Activated CD4-positive, alpha-beta T cell treated with anti-CD3 and anti-CD28 coated beads for 24 hours (primary cell): ENCODE measurements at places on chromosomes 11 and 22.
A peak's percentile ranks its signal among the peaks of the same experiment; 100 is the strongest.

DNA sequence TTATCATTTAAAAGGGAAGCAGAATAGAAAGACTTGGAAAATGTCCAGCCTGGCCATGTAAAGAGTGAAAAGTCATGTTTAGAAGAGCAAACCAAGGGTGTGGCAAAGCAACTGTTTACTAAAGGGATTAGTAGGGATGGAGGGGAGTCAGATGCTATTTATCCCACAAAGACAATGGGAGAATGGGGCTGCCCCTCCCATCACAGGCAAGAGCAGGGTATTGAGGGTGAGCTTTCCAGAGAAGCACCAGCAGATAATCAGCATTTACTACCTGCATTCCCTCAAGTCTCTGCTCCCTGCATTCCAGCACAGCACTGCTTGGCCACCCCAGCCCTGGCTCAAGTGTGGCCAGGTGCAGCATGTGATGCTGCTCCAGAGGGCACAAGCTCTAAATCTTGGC is 18.5 kb upstream of the QSER1 start:
- DNase-seq, result no peak

- DNase-seq, result no peak
Measured at GRCh38 chr22:17974087-17974486, 50.3 kb downstream of the MICAL3 start.

- DNase-seq, result no peak
Measured at GRCh38 chr11:64372802-64373597, 14.0 kb downstream of the RPS6KA4 start.

DNA sequence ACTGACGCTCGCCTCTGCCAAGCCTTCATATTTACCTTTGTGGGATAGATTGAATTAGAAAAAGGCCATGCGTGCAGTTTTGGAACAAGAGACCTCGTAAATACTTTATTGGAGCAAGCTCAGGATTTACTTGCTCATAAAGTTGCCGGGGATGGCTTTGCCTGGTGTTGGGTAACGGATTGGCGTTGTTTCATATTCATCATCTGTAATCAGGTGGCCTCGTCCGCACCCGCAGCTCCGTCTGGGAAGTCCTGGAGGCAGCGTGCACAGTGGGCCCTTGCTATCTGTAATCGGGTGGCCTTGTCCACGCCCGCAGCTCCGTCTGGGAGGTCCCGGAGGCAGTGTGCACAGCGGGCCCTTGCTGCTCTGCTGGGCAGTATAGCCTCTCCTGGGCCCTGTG is 1209.3 kb downstream of the BRD1 start:
- no peak for DNase-seq

DNA sequence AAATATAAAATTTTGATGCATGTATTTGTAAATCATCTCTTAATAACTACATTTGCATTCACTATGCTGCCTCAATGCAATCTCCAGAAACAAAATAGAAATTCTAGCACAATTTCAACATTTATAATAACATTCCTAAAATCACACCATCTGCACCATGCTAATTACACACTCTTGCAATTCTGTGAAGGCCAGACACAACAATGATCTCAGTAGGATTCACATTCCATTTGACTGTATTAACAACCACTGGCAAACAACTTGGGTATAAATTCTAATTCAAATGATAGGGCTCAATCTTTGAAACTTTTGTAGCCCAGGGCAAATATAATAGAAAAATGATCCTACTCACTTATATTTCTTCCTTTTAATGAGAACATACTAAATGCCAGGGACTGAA is 25.9 kb downstream of the RAB6A start:
- no peak for DNase-seq

- DNase-seq, result no peak
Measured at GRCh38 chr22:41261541-41262249, 21.0 kb upstream of the CHADL start.

DNA sequence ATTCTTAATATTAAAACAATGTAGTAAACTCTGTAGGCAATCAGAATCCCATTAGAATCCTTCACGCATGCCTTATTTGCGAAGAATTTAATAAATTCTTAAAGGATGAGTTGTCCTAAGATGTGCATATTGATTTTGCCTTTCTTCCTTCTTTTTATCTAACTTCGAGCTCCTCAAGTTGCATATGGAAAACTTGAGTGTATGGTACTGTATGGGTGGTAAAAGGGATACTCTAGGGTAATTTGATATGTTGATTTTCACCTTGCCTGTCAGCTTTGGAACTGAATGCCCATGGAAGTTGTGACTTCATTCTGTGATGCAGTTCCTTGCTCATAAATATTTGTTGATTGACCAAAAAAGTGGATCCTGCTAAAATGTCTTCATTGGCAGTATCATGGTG is 193.8 kb downstream of the DDX10 start:
- no peak for DNase-seq

- no peak for DNase-seq
Measured at GRCh38 chr22:43099095-43099494, 9.9 kb upstream of the TTLL1 start.

DNA sequence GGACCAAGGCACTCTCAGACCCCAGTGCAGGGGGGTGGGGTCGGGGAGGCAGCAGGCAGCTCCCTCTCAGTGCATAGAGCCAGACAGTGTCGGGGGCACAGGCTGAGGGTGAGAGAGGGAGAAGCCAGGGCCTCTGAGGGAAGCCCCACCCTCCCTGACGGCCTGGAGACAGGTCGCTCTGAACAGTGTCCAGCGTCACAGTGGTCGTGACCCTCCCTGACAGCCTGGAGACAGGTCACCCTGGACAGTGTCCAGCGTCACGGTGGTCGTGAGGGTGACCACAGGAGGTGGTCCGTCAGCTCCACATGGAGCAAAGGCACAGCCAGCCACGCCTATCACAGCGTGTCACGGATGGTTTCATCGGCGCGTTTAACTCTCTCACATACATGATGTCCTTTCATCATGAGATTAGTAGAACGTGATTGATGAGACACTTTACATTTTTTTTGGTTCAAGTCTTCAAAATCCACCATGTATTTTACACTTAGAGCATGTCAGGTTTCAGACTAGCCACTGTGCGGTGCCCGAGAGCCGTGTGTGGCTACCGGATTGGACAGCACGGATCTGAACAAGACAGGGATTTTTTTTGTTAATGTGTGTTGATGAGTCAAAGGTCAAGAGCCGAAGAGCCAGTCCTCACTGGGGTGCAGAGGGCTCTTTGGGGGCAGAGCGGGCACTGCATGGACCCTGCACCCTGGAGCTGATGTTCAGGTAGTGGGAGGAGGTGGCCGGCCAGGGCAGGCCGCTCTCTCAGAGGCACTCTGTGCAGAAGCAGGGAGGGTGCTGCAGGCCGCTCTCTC is 23.9 kb upstream of the PANX2 start:
- DNase-seq, result no peak

- no peak for DNase-seq
Measured at GRCh38 chr11:46984987-46985386, 48.4 kb downstream of the CSTPP1 start.

DNA sequence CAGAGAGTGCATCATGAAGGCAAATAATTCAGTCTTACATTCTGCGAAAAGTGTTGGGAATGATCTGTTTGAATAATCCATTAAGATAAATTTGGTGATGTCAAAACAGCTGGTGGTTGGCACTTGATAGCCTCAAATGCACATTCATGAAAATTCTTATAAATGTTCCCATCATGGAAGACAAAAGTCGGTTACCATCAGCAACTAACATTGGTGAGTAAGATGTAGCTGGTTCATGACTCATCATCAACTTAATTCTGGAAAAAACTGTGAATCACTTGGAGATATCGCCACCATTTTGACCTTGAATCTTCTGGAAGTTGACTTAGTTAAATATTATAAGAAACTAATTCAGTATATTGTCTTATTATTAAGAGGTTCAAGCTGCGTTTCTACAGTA is 11.2 kb downstream of the CRYBB1 start:
- no peak for DNase-seq

GRCh38 chr11:67534070-67534679 is 10.9 kb upstream of the CABP2 start:
- DNase-seq, result no peak

DNA sequence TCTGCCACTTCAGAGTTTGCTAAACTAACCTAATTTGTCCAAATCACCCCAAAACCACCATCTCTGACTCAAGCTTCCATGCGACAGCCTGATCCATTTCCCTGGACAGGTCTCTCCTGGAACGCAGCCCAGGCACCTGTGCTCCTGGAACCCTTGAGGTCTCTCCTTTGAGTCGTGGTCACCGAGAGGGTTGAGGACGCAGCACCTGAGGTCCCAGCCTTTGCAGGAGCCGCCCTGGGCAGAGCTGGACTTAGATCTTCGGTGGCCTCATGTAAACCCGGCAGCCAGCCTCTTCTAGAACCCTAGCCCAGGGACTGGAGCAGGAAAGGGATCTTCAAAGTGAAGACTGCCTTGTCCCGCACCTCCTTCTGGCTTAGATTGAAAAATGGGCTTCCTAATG is 37.6 kb downstream of the ASRGL1 start:
- no peak for DNase-seq

DNA sequence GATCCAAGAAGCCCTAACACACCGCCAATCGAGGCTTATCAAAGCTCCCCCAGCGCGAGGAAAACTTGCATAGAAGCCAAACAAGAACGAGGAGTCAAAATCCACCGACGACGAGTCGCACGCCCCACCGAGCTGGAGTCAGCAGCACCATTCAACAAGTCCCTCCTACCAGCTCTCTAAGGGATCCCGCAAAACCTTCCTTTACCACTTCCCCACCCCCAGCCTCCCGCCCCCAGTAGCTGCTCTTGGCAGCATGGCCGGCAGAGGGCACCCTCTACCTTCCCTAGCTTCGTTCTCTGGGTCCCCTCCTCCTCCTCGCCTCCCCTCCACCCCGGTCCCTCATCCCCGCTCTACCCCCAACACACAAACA is 1.4 kb downstream of the BDNF start:
- peak; percentile 62 for DNase-seq

- DNase-seq, result no peak
Measured at GRCh38 chr22:33569018-33569417, 351.3 kb downstream of the LARGE1 start.

GRCh38 chr11:114236829-114237228 is 59.4 kb upstream of the NNMT start:
- no peak for DNase-seq

DNA sequence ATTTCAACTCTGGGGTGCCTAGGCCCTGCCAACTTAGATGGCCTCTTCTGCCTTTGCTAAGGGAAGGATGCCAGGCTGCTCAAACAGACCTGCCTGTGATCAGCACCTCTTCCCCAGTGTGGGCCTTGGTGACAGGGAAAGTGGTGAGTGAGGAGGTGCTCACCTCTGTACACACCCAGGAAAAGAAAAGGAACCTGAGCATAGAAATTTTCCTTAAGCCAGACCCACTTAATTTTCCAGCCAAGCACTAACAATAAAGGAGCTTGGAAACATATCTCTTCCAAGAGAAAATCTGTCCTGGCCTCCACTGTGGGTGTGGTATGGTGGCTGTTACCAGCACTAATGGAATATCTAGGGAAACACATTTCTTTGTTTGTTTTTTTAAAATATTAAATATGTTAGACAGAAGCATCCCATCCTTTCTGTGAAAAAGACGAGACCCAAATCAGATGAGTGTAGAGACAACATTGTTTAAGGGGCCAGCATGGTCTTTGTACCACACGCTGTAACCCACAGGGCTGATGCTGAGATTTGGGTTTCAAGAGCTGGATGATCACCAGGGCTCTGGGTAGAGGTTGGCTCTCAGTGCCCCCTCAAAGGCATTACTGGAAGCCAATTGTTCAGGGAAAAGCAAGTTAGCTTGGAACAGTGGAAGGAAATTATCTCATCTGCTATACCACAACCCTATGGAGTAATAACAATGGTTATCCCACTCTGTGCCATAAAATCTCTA is 472.2 kb downstream of the INSC start:
- DNase-seq, result no peak

DNA sequence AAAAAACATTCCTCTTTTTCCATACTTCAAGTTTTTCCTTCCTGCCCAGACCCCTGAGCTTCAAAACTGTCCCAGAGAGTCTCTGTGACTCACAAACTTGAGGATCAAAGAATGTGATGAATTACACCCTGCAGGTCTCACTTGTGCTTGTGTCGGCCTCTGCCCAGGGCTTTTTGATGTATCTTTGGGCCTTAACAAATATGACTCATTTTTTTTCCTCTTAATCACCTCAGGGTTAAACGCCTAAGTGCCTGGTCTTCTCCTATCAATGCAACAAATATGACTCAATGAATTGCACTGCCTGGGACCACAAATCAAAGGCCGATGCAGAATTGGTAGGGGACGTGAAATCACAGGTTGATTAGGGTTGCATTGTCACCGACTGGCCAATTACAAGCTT is 267.7 kb downstream of the LARGE1 start:
- no peak for DNase-seq

GRCh38 chr11:100882957-100883356 is 195.9 kb downstream of the ARHGAP42 start:
- DNase-seq, result no peak

DNA sequence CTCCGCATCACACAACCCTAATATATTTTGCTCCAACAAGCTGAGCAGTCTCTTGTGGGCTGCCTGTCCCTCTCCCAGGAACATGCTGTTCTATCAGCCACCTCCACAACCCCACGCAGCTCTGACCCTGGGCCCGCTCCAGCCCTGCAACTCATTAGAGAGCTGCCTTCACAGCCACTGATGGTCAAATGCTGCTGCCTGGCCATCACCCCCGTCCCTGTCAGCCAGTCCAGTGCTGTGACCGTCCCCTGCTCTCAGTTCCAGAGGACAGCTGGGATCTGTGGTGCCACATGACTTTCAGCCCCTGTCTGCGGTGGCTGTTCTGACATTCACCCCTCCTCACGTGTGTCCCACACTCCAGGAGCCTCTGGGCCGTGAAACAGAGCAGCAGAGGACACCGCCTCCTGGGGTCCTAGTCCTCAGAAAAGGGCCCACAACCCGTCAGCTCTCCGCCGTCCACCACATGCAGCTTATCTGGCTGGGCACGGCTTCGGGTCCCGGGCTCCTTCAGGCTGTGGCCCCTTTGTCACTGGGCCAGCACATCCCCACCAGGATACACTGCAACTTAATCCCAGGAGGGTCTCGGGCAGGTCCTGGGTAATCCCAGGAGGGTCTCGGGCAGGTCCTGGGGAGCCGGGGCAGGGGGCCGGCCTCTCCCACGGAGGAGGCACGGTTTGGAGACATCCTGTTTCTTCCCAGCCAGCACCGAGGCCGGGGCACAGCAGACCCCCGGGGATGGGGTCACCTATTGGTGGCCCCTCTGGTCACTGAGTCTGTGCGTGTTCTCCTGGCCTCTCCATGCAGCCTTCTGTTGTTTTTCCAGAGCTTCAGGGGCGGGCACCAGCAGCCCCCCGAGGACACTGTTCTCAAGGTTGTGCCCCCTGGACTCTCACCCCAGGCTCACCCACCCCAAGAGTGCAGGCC is 15.1 kb downstream of the CRELD2 start:
- no peak for DNase-seq

DNA sequence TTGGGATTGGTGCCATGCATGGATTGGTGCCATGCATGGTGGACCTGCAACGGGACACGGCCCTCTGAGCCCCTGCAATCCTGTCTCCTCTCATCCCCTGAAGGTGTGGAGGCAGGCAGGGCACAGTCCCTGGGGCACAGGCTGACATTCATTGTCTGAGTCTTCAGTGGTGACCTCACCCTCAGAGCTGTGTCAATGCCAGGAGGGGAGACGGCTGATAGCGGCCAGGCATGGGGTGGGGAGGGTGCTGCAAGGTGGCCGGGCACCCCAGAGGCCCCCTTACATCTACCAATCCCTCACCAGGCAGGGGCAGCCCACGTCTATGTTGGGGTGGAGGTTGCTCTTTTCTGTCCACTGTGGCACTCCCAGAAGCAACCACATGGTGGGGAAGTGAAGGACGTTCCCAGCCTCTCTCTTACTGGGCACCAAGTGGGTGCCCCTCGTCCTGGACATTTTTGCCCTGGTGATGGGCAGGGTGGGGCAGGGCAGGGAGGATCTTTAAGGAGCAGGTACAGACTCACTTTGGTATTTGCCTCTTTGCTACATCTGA is 47.6 kb downstream of the NECTIN1 start:
- DNase-seq, result no peak

- no peak for DNase-seq
Measured at GRCh38 chr11:126815111-126815510, 185.5 kb downstream of the KIRREL3 start.
